SIG-M5 (cell line): ENCODE measurements at places on chromosomes 4 and X.

- no peak for DNase-seq
Measured at GRCh38 chrX:70196961-70197720, 19.9 kb downstream of the DGAT2L6 start.

GRCh38 chr4:158996669-158997074 is 106.2 kb upstream of the RAPGEF2 start:
- no peak for DNase-seq

- DNase-seq, result no peak
Measured at GRCh38 chrX:51862920-51863319, 30.5 kb upstream of the MAGED1 start.

DNA sequence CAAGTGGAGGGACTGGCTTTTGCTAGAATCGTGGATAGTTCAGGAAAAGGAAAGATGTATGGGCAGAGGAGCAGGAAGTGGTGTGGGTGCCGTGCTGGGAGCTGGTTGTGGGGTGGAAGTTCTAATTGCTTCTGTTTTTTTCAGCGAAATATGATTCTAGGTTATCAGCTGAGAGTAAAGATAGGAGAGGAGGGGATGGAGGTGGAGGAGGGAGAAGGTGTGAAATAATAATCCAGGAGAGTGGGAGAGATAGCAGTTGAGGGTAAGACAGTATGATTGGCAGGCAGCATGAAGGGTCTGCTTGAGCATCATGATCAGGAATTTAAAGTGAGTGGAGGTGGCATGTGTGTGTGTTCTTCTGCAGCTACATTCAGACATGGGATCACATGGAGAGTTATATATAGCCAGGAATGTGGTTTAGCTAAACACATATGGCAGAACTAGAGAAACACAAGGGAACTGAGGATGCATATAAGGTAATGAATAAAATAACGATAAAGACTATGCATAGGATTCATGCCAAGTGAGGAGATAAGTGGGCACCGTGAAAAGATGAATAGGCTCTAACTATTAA is 133.7 kb downstream of the ANK2 start:
- DNase-seq, result no peak

GRCh38 chr4:38611676-38612075 is 52.3 kb upstream of the KLF3 start:
- no peak for DNase-seq

GRCh38 chr4:137367620-137368019 is 164.7 kb downstream of the PCDH18 start:
- no peak for DNase-seq

GRCh38 chr4:98963538-98964433 is 31.7 kb upstream of the METAP1 start:
- DNase-seq, result no peak

- DNase-seq, result no peak
Measured at GRCh38 chrX:143781103-143781502, 60.6 kb upstream of the SPANXN2 start.

- DNase-seq, result no peak
Measured at GRCh38 chrX:18895189-18895951, 88.5 kb downstream of the PHKA2 start.

- no peak for DNase-seq
Measured at GRCh38 chrX:18647621-18648020, 24.3 kb downstream of the RS1 start.

GRCh38 chrX:10603612-10604011 is 16.8 kb downstream of the MID1 start:
- no peak for DNase-seq

GRCh38 chr4:174716986-174717770 is 111.9 kb downstream of the GLRA3 start:
- DNase-seq, result no peak

GRCh38 chrX:113726009-113726408 is 857.9 kb upstream of the HTR2C start:
- no peak for DNase-seq

GRCh38 chrX:104254442-104255115 is at the start of gene ESX1:
Gene ESX1, minus strand, starts transcription at chrX:104254933. Its CDS starts 84 bp downstream, at chrX:104254849.
- no peak for DNase-seq

DNA sequence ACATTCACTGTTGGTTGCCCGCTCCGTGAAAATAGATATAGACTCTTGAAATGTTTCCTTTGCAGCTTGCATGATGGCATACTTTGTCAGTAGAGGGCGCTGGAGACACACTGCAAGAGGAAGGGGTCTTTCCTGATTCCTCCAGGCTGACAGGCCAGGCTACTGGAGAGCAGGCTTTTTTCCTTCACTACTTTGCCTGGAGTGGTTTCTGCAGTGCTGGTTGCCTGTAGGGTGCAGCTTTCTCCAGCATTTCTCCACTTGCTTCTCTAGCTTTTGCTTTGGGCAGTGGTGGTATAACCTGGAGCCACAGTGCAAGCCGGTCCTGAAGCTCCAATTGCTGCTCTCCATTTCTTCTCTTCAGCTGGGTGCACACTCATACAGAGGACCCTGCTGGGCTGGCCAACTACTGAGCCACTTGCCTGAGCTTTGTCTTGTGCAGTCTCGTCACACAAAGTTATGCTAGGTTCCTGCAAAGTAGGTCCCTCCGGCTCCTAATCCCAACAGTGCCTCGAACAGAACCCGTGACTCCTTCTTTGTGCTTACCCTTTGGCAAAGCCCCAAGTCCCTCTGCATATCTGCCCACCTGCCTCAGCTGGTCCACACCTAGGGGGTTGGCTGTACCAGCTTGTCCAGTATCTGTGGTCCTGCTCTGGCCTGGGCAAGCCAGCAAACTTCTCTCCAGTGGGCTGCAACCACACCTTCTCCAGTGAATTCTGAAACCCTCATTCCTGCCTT is 46.3 kb downstream of the RASSF6 start:
- no peak for DNase-seq

DNA sequence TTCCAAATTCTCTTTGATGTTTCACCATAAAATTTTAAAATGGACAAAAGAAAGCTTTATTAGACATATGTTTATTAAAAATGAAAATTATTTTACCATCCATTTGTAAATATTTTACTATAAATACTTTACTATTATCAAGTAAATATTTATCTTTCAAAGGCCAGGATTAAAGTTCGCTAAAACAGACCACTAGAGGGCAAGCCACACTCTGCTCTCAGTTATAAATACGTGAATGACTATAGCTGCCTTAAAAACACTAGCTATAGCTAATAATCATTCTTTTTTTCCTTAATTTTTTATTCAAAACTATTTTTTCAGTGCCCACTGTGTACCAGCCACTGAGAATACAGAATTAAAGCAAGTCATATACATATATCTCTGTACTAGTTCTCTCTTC is 38.6 kb downstream of the UNC5C start:
- no peak for DNase-seq

DNA sequence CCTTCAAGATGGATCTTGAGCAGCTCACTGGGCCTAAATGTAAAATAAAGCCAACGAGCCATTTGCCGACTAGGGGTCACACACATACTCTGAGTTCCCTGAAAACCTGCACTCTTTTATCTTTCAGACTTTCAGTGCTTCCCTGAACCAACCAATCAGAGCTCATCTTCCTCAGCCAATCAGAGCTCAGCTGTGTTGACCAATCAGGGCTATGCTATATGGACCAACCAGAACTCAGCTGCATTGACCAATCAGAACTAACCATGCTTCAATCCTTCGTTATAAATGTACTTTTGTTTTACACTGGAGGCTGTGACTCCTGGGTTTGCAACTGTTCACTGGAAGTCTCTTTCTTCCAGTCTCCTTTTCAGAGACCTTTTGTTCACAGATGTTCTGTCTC is 19.3 kb downstream of the SLC25A53 start:
- DNase-seq, result no peak

DNA sequence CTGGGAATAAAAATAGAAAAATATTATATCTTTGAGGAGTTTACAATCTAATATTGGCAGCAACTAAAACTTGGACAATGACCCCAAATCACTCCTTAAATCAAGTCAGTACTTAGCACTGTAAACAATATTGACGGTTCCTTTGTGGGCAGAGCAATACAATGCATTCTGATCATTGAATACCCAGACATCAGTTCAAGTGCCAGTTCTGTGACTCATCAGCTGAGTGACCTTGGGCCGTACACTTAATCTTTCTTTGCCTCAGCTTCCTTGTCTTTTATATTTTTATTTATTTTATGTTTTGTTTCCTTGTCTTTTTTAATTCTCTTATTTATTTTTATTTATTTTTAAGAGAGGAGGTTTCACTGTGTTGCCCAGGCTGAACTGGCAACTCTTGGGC is 112.2 kb upstream of the ANXA3 start:
- no peak for DNase-seq

- DNase-seq, result no peak
Measured at GRCh38 chr4:37705571-37705970, 19.4 kb upstream of the RELL1 start.
